Stimulated activated CD8-positive, alpha-beta memory T cell treated with anti-CD3 and anti-CD28 coated beads, Interleukin-4, amount 100 ng/mL, for 48 hours (primary cell): ENCODE measurements at places on chromosomes 3 and 15.

DNA sequence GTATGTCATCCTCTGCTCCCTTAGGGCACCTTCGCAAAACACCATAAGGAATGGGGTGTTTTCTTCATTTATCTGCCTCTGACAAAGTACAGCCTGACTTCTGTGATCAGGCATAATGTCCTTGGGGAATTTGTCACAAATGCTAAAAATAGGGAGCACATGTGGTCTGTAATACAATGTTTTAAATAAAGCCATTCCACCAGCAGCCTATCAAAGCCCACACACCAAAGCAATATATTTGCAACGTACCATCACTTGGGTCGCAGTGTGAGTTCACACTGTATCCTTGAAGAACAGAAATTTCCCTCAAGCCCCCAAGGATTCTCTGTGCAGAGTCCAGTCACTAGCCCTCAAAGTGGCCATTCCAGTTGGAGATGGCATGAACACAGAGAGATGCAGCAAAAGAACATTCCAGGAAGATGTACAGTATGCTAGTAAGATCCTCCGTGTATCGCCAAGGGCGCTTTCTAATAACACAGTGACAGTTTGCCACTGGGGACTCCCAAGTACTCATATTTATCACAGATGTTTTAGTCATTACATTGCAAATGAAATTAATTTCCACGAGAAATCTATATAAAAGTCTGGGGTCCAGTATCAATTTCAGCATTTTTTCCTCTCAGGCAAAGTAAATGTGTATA is 246.7 kb downstream of the MCTP2 start:
- no peak for DNase-seq

GRCh38 chr3:154992655-154993054 is 87.5 kb upstream of the MME start:
- DNase-seq, result no peak

GRCh38 chr15:58552505-58553364 is 120.9 kb downstream of the LIPC start:
- DNase-seq, result no peak

GRCh38 chr15:91704343-91704742 is 149.2 kb upstream of the SLCO3A1 start:
- no peak for DNase-seq

DNA sequence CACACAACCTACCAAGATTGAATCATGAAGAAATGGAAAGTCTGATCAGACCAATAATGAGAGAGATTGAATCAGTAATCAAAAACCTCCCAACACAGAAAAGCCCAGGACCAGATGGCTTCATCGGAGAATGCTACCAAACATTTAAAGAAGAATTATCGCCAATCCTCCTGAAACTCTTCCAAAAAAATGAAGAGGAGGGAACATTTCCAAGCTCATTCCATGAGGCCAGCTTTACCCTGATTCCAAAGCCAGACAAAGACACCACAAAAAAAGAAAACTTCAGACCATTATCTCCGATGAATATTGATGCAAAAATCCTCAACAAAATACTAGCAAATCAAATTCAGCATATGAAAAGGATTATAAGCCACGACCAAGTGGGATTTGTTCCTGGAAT is 94.1 kb downstream of the SENP2 start:
- no peak for DNase-seq

DNA sequence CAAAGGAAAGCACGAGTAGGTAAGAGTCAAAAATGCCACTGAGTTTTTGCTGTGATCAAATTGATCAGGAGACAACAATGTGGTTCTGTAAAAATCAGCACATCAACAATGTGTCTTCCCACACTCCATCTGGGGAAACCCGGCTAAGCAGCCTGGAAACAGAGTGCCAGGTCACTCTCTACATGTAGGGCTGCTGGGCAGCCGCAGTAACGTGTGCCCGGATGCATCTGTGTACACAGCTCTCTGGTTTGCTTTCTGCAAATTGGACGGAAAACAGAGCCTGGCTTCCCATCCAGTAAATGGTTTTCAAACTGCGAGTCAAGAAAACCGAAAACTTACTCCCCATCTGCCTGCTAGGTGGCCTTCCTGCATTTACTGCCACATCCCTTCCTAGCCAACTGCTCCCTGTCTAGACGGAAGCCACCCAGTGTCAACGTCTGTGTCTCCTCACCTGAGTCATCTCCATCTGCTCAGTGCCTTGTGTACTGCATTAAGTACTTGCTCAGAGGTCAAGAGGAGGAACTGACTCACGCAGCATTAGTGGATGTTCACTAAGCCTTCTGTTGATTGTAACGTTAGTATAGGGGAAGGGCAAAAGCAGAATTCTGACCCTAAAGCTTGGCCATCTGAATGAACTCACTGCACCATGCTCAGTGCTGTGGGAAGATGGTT is 124.1 kb downstream of the TJP1 start:
- no peak for DNase-seq

GRCh38 chr3:42846685-42847522 is 28.8 kb downstream of the CYP8B1 start:
- no peak for DNase-seq

- DNase-seq, result peak; percentile 38
These were observed 138.0 kb downstream of the SRGAP3 start for GRCh38 chr3:9111417-9111816.

DNA sequence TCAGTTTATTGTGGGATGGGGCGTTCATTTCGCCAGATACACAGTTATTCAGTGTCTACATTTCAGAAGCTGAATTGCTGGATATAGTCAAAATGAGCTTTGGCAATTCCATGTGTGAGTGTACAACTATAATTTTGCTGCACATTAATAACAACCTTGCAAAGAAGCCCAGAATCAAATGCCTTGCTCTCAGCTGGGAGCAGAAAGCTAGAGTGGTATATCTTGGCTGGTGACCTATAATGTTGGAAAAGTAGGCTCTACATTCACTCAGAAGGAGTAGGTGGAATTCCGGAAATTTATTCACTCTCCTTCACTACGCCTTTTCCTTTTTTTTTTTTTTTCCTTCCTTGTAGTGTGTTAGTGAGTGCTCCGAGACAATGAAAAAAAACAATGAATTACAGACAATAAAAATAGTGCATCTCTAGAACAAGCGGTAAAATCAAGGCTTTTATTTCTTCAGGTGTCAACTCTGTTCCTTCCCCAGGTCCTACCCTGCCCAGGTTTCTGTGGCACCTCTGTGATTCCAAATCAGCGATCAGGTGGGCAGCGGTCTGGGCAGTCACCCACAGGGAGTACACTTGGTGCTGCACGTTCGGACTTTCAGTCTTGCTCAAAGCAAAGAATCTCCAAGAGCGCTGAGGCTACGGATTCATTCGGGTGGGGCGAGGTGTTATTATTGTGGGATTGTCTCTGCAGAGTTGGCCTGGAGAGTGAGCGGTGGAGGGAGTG is 910 bp upstream of the ARPP21 start:
- no peak for DNase-seq
